ENCODE measurements at places on chromosomes 6 and 20. TPM values are rescaled to one million over a fixed set of nuclear protein-coding genes. Genes with fewer than 3 reads are reported as not detected.

Gene SRMS
- not detected for total RNA-seq

Gene RNF114
- 140 TPM for total RNA-seq

Gene TGM3
- not detected for total RNA-seq

Gene RAD21L1
- total RNA-seq, result not detected

Gene PMEPA1
- 0.34 TPM for total RNA-seq

Gene GPX5
- total RNA-seq, result not detected

Gene PRL
- total RNA-seq, result not detected

Gene SLC35A1
- total RNA-seq, result 10.4 TPM

Gene GSTA1
- total RNA-seq, result not detected

All from bronchus fibroblast of lung (primary cell).